Stimulated activated CD8-positive, alpha-beta memory T cell treated with anti-CD3 and anti-CD28 coated beads, Interleukin-2, amount 100 ng/mL, for 48 hours (primary cell): ENCODE measurements at places on chromosomes 3 and 15.

DNA sequence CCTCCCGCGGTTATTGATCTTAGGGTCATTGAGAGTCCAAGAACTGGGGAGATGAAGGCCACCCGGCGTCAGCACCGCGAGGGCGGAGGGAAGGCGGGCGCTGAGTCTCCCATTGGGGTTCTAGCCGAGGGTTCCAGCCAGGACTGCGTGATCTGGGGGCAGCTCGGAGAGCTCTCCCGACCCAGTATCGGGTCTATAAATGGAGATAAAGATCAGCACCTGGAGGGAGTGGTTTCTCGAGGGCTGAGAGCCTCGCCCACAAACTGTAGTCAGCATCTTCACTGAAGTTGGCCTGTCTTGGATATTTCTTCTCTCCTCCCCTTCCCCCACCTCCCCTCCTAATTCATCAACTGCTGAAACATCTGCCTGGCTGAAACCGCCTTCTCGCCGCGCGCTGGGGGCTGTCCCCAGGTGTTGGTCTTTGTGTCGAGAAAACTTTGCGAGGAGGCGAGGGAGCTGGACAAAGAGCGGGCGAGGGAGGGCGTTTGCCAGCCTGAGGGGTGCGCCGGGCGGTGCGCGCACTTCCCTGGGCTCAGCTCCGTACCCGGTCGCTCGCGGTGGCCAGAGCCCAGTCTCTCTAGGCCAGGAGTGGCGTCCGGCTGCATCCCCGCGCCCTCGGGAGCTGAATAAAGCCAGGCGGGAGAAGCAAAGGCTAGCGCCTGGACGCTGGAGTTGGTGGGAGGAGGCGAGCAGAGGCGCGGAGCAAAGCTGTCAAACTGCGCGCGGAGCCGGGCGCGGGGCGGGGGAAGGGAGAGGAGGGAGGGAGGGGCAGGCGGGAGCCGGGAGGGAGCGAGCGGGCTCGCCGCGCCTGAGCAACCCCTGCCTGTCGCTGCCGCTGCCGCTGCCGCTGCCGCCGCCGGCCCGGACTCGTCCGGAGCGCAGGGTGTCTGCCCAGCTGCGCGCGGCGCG, at the start of gene ST8SIA2:
Gene ST8SIA2 (plus strand): TSS at position 811 of the 909 bp plus-strand sequence. CDS start 184 bp downstream, outside the sequence.
- peak; percentile 6 for DNase-seq

GRCh38 chr15:48590723-48591122, 54.8 kb downstream of the FBN1 start:
- no peak for DNase-seq

DNA sequence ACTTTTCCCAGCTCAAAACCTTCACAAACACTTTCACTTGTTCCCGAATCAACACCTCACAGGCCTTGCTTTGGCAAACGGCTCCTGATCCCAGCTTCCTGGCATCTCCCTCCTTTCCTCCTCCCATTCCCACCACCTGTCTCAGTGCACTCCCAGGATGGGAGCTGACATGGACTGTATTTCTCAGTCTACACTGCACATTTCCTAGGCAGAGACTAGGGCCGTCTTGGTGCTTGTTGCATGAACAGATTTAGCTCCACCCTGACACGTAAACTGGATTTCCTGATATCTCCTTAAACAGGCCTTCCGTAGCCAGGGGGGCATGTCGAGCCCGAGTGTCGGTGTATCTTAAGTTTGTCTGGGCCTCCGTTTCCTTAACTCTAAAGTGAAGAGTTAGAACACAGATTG, 790 bp upstream of the WHAMM start:
- DNase-seq = no peak

GRCh38 chr3:31960793-31961431, 20.1 kb downstream of the OSBPL10 start:
- DNase-seq = no peak

- DNase-seq = no peak
Measured at GRCh38 chr15:57393061-57393460, 16.8 kb downstream of the CGNL1 start.

GRCh38 chr3:167032267-167032876, 347.7 kb downstream of the ZBBX start:
- DNase-seq = no peak

DNA sequence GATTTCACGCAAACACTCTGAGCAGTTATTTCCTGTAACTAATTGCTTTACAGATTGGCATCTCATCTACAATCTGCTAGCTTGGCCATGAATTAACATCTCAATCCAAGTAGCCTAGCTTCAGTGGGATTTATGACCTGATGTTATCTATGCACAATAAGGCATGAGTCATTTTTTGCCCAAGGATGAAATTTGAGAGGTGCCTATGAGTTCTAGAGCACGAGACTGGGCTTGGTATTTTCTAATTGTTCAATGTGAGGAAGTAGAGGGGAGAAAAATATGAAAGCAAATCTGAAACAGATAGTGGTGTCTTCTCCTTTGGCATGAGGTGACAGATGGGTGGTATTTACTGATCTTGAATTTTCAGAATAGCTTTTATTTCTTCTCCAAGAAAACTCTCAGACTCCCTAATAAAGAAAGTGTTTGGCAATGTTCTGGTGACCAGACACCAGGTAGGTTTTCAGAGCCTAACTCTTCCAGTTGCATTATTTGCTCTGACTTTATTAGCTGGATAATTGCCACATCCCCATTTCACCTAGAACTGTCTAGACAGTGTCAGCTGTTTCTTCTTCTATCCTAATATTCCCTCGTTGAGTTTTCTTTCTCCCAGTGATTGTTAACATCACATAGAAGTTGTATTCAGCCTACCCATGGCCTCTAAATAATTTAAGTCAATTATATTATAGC, 301.0 kb upstream of the UMPS start:
- DNase-seq = no peak

GRCh38 chr15:84608707-84609284, 8.0 kb downstream of the ZSCAN2 start:
- no peak for DNase-seq

DNA sequence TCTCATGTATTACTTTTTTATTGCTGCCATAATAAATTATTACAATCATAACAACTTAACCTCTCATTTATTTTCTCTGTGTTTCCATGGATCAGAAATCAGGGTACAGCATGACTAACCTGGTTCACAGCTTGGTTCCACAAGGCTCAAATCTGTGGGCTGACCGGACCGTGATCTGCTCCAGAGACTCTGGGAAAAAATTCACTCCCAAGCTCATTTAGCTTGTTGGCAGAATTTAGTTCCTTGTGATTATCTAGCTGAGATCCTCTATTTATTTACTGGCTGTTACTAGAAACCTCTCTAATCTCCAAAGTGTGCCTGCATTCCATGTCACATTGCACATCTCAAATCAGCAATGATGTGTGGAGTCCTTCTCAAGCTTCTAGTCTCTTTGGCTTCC, 386.6 kb downstream of the DIPK2A start:
- no peak for DNase-seq

DNA sequence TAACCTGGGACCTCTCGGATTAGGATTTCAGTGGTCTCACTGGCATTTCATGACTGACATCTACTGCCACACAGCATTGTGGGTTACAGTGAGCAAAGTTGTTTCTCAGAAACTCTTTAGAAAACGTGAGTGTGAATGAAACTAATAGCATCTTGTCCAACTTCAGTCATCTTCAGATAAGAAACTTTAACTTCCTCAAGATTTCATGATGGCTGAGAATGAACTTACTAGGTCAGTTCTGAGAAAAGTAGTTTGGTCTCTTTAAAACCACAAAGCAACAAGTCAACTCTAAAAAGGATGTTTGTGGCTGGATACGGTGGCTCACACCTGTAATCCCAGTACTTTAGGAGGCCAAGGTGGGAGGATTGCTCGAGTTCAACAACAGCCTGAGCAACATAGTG, 14.2 kb upstream of the HOMER2 start:
- no peak for DNase-seq

DNA sequence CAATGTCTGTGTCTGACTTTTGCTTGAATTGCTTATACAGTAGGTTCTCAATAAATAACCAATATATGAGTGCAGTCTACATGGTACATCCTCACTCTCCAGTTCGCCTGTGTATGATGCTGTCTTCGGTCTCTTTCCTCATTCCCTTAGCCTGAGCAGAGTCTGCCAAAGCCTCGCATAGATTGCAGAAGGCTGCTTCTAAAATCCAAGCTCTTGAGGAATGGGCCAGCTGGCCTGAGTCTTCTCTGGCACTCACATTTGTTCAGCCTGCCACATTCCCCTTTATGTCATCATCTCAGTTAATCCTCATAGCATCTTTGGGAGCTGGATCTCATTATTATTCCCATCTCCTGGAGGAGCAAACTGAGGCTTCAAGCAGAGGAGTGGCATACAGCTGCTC, 27.2 kb upstream of the ADAMTS7 start:
- DNase-seq = no peak

- no peak for DNase-seq
Measured at GRCh38 chr15:87881026-87881425, 375.5 kb downstream of the NTRK3 start.

GRCh38 chr15:70068783-70069565, 28.7 kb downstream of the TLE3 start:
- DNase-seq = no peak

DNA sequence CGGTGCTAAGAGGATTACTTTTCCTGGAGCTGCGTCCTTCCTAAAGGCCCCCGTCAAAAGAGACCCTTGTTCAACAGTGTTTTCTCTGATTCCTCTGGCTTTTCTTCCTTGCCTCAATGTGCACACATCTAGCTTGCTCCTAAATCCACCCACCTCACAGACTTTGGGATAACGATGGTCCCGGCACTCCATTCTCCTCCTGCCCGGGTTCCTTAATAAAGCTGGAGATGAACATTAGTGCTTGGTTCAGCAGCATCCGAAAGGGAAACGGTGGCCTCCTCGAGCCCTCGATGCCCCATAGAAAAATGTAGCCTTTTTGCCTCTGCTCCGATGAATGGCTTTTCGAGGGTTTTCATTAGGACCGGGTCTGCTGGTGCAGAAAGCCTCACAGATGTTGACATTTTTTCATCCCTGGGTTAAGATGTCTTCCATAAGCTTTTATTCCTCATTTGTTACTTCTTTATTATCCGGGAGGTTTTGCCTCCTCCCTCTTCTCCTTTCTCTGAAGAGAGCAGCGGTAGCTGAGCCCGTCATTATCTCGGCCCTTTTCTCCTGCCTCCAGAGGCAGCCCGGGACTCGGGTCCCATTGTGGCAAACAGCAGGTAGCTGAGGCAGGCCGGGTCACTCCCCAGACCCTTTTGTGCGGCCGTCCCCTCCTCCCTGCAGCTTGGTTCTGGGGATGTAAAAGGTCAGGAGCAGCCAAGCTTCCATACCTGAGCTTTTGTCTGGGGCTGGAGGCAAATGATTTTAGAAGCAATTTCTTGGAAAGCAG, 64.6 kb downstream of the CPN2 start:
- no peak for DNase-seq

DNA sequence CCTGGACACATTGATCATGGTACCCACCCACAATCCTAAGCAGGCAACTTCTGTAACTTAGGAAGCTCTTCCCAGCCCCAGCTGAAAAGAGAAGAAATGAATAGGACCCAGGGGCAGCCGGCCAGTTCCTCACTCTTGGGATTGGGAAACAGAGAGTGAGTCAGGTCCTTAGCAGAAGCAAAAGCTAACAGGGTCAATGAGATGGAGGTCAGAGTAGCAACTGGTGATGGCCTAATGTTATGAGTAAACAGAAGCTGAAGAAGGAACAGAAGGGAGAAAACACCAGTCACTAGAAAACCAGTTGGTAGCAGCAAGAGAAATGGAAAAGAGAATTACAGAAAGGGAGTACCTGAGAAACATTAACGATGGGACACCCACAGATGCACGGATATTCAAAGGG, 20.0 kb downstream of the RIOX2 start:
- DNase-seq = no peak

DNA sequence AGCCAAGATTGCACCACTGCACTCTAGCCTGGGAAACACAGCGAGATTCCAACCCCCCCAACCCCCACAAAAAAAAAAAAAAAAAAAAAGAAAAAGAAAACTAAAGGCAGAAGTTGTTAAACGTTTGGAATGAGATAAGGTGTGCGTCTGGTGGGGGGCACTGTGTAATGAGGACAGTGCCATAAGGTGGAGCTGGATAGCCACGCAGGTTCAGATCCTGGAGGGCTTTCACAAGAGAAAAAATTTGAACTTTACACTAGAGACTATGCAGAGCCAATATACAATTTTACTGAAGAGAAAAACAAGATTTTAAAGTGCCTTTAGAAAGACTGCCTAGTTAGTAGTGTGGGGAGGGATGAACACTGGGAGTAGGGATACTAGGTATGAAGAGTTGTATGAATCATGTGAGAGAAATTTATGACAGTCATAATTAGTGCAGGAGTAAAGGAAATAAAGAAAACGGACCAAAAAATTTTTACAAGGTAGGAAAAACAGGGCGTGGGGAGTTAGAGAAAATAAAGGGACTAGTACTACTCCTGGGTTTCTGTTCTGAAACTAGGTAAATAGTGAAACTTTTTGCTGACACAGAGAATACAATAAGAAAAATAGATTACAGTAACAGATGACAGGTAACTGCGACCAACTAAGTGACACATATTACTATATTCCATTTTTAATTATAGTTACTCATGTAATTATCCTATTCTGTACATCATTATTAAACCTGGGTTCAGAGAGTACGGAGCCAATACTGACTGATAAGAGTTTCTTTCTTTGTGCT, 108.1 kb downstream of the PEAK1 start:
- no peak for DNase-seq

- no peak for DNase-seq
Measured at GRCh38 chr3:59517388-59517787, 467.6 kb upstream of the CFAP20DC start.

GRCh38 chr3:186915806-186916796, 14.2 kb upstream of the ST6GAL1 start:
- no peak for DNase-seq

- no peak for DNase-seq
Measured at GRCh38 chr15:79458491-79458890, 26.4 kb downstream of the MINAR1 start.

GRCh38 chr3:39232859-39233258, 40.5 kb upstream of the XIRP1 start:
- no peak for DNase-seq

GRCh38 chr3:127959873-127960272, 44.8 kb downstream of the KBTBD12 start:
- DNase-seq = no peak

DNA sequence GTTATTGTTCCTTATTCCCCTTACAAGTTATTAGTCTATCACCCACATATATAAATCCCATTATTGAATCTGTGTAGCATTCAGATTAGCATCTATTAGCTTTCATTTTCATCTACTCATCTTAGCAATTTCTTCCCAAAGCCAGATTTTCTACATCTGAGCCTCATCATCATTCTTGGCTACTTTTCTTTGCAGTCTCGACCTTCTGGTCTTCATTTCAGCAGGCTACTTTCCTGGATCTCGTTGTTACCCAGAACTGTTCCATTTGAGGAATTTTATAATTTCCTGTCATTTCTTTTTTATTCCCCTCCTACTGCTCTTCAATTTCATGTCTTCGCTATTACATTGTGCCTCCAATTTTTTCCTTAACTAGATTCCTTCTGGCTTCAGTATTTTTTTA, 51.8 kb downstream of the SPRED1 start:
- no peak for DNase-seq
